AG04450 (cell line): ENCODE measurements at places on chromosomes 13 and 19.

DNA sequence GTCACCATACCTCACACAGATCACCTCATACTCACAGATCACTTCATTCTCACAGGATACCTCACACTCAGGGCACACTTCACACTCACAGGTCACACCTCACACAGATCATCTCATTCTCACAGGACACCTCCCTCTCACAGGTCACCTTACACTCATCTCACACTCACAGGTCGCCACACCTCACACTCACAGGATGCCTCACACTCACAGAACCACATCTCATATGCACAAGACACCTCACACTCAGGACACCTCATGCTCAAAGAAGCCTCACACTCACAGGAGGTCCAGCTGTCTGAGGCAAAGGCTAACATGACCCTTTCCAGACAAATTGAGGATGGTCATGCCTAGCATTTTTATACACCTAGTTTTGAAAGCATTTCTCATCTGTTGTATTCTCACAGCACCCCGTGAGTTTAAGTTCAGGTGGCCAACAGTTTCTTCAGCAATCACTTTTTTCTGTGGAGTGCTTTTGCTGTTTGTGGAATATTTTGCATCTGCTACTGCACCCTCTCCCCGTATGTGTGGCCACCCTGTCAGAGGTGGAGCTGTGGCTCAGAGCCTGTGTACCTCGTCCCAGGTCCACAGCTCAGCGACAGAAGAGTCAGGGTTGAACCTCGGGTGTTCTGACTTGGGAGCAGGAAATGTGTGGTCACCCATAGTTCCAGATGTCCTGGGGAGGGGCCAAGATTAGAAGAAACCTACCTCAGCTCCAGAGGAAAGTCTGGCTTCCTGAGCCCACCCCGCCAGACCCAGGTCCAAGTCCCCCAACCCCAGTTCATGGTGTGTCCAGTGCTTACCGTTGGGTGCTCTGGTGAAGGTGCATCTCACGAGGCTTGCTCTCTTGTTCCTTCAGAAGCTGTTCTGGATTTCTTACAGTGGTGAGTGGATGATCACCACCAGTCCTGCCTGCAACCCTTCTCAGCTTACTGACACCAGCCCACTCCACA lies 7.6 kb downstream of the F7 start:
- no peak for DNase-seq

DNA sequence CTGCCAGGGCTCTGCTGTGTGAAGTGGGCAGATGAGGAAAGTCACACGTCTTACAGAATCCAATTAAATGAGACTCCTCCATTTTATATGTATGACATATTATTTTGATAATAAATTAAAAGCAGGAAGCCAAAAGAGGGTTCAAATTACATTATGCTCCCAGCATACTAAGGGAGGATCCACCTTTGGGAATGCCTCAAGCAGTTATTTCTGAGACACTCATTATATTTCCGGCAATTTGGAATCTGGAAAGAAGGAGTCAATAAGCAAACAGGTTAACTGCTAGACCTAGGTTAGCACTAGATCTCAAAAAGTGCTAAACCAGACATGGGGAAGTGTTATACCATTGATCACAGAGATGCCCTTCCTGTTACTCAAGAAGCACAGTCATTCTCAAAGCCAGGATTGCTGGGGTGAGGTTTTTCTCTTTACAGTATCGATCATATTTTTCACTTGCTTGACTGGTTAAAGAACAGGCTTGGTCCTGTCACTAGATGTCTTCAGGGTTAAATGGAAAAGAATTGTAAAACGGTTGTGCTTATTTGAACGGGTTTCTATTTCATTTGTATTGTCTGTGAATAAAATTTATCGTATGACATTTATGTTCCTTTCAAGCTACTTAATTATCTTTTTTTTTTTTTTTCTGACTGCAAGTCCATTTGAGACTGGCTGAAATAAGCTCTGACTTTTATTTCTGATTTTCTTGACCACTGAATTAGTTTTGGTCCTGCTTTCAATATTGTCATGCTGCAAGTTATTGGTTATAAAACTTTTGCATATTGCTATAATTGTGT lies 523.2 kb downstream of the KLF12 start:
- DNase-seq = no peak

- DNase-seq = no peak
Observed at GRCh38 chr13:111339366-111340143, 19.1 kb downstream of the TEX29 start.

- DNase-seq = no peak
Observed at GRCh38 chr13:112245179-112245724, 130.9 kb upstream of the SPACA7 start.

GRCh38 chr19:6971366-6971765 lies 49.9 kb downstream of the MBD3L2B start:
- no peak for DNase-seq

DNA sequence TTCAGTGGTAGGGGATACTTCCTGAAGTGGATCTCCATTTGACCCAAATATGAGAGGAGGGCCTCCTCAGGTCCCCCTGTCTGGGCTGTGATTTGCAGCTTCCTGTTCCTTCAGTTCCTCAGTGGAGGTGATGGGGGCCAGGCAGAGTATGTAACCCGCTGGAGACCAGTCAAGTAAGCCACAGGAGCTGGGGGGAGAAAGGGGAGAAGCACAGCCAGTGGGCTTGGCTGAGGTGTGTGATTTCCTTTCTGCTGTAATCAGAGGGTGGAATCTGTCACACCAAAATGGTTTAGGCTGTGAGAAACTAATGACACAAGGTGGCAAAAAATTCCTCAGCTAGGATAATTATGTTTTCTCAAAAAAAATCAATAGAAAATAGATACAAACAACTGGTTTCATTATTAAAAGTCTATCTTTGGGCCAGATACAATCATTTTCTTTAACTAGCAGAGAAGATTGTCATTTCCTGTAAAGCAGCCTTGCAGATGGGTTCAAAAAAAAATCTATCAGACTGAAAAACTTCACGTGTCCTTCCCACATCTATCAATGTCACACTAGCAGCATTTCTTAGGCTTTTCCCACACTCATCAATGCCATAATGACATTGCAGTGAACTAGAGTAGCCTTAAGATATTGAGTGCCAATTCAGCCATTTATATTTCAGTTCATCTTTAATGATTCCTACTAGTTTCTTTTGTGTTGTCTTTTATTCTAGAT lies 1660.3 kb downstream of the EFNB2 start:
- no peak for DNase-seq

- no peak for DNase-seq
Observed at GRCh38 chr13:110273254-110273653, 33.7 kb downstream of the COL4A1 start.

GRCh38 chr13:24502533-24503378 lies 9.8 kb downstream of the PARP4 start:
- no peak for DNase-seq

DNA sequence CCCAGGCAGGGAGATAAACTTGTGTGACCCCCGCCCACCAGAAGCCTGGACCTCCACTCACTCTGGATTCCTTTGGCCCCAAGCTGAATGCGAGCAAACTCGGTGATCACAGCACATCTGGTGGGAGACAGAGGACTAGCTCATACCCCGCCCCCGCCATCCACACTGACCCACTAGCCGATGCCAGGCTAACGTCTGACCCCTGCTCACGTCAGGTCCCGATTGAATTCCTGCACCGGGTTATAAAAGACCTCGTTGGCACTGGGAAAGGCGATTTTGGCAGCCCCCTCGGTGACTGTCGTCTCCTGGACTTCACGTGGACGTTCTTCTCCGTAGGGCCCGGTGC lies 631 bp downstream of the TRMT1 start:
- no peak for DNase-seq

GRCh38 chr13:84776593-84776992 lies 894.3 kb upstream of the SLITRK1 start:
- no peak for DNase-seq

- DNase-seq = no peak
Observed at GRCh38 chr13:20489185-20489820, 36.4 kb downstream of the CRYL1 start.

DNA sequence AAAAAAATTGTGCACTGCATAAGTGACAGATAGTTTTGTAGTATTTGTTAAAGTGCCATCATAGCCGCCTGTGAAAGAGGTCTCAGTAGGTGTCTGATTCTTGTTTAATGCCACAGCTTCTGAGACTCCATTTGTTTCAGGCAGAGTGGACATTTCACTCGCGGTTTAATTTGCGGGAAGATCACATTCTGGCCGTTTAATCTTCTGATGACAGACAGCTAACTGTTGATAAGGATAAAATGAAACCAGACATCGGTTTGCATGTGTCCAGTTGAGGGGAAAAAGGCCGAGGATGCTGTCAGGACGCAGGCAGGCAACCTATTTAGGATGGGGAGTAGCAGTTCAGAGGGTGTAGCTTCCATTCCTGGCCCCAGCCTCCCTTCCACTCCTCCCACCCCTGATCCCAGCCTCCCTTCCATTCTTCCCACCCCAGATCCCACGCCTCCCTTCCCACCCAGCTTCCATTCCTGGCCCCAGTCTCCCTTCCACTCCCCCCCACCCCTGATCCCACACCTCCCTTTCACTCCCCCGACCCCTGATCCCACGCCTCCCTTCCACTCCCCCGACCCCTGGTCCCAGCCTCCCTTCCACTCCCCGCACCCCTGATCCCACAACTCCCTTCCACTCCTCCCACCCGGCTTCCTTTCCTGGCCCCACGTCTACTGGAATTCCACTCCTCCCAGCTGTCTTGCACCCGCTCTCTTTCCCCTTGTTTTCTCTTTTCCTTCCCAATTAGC lies 23.8 kb downstream of the ATP11A start:
- no peak for DNase-seq

DNA sequence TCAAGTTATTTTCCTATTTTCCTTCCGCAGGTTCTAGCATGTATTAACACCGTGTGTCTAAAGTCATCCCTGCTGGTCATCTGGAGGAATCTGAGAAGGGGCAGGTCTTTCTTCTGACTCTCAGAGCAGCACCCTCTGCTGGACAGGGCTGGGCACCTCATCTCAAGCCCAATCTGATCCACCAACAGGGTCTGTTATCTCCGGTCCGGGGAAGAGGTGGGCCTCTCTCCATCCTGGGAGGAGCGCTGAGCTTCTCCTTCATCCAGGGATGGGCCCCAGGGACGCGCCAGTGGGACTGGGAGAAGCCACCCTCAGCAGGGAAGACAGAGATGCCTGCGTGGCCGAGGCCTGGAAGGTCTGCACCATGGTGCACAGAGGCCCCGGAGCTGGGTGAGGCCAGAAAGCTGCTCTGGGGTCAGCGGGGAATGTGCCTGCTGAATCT lies 26.0 kb upstream of the ZNF331 start:
- peak; percentile 16 for DNase-seq

DNA sequence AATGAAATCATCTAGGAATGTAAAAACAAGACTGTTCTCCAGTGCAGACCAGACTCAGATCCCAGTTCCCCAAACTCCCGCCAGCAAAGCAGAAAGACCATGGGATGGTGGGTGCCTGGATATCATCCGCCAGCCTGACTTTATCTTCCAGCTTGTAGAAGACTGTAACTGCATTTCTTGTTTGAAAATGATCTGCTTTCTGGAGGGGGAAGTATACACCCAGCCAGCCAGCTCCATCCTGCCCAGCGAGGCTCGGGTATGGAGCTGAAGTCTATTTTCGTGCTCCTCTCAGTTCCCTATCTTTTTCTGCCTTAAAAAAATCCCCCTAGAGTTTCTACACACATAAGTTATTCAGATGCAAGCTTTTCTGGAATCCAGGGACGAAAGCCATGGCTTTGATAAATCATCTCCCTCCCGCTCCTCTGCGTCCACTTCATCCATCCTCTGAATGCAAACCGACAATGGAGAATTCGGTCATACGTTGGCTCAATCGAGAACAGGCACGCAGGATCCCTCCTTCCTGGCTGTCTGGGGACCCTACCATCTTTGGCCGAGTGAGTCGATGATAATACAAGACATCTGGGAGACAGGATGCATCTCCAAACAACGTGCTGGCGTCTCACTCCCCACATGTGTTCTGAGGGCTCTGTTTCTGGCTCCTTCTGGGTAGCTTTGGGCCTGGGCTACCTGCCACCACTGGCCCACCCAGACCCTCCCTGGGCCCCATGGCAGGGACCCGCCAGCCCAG lies 31.2 kb downstream of the CEBPG start:
- DNase-seq = no peak
